ENCODE measurements at places on chromosomes 7 and 10. TPM values are rescaled to one million over a fixed set of nuclear protein-coding genes. Genes with fewer than 3 reads are reported as not detected.

- no peaks in the 10 kb centered on the region for H3K27me3 ChIP-seq
- peak; percentile 42 for DNase-seq
- peak overlapping the region; percentile 47 for H3K27ac ChIP-seq
- H3K4me1 ChIP-seq: peaks cover 32% of the 10 kb centered on the region
Measured at GRCh38 chr7:44990109-44991023, 9.6 kb upstream of the CCM2 start.

TMEM225B gene
- total RNA-seq: 0.52 TPM

DNA sequence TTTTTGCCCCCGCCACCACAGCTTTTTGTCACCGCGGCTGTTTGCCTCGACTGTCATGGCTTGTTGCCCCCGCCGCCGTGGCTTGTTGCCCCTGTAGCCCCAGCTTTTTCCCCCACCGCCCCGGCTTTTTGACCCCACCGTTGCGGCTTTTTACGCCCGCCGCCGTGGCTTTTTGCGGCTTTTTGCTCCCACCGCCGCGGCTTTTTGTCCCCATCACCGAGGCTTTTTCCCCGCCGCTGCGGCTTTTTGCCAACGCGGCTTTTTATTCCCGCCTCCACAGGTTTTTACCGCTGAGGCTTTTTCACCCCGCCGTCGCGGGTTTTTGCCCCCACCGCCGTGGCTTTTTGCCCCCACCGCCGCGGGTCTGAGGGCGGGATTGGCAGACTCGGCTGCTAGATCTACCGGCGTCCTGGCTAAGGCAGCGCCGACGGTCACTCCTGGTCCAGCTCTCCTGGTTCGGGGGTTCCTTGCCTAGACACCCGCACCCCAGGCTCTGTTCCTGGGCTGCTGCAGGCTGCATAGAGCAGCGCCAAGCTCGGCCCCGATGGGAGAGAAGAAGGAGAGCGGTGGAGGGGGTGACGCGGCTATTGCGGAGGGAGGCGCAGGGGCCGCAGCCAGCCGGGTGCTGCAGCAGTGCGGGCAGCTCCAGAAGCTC, 637.7 kb downstream of the ZNF716 start:
- H3K27ac ChIP-seq: no peak overlapping the region
- no peak overlapping the region for H3K4me3 ChIP-seq
- no peaks in the 10 kb centered on the region for H3K27me3 ChIP-seq
- H3K4me1 ChIP-seq: no peaks in the 10 kb centered on the region
- no peak for DNase-seq

CLEC2L gene
- not detected for total RNA-seq

DNA sequence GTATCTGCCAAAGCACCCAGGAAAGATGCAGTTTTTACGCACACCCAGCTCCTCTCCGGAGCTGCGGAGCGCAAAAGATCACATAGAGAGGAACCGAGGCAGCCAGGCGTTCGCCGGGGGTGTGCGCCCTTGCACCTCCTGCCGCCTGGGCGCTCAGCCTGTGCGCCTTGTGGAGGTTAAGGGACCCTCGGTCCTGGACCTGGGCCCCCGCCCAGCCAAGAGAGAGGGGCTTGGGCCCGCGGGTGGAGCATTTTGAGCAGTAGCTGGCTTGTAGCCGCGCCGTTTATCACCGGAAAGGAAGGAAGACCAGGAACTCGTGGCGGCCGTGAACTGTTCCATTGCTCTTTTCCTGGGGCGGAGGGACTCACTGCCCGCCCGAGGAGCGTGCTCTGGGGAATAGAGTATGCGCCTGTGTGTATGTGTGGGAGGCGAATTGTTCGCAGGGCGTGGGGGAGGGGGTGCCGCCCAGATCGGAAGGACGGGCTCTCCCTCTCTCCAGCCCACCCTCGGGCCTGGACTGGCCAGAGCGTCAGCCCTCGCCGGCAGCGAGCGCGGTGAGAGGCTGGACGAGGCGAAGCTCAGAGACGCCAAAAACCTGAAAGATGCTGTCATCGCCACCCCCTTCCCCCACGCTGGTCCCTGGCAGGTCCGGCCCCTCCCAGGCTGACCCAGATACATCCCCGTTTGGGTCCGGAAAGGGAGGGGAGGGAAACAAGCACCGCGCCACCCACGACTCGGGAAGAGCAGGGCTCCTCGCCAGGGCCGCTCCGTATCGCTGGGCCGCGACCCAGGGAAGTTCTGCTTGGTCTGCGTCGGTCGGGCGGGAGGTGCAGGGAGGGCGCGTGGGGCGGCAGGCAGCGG, 1.2 kb upstream of the WNT2 start:
- H3K4me1 ChIP-seq: peaks cover 25% of the 10 kb centered on the region
- no peaks in the 10 kb centered on the region for H3K27me3 ChIP-seq
- peak; percentile 9 for DNase-seq
- H3K36me3 ChIP-seq: no peaks in the 10 kb centered on the region
- peak overlapping the region; percentile 19 for H3K4me3 ChIP-seq
- H3K27ac ChIP-seq: no peak overlapping the region

DNA sequence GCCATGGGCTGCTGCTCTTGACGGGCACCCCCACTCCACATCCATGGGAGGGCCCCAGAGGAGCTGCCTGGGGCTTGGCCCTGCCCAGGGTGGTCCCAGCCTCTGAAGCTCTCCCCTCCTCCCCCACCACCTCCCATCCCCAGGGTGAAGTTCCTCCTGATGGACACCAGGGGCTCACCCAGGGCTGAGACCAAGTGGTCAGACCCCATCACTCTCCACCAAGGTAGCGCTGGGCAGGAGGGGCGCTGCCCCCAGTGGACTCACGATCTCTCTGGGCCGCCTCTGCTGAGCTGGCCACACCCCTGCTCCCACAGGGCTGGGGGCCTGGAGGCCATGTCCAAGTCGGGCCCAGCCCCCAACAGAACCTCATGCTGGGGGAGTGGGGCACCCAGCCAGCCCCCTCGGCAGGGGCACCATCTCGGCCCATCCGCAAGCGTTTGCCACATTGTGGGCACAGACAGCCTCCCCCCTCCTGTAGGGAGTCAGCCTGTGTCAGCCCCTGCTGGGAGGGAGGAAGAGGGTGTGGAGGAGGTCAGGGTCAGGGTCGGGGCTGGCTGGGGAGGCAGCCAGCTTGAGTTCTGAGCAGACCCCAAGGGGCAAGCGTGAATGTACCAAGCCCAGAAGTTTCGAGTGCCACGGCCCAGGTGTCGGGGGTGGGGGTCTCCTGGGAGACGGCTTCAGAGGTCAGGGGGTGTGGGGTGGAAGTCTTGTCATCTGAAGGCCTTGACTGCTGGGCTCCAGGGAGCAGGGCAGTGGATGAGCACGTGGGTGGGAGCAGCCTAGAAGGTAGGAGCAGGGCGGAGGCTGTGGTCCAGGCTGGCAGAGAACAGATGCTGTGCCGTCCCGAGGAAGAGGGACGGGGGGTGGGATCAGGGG, 2.8 kb downstream of the UPK3B start:
- no peak overlapping the region for H3K27ac ChIP-seq
- no peaks in the 10 kb centered on the region for H3K27me3 ChIP-seq
- DNase-seq: no peak
- H3K4me1 ChIP-seq: peaks cover 13% of the 10 kb centered on the region
- no peaks in the 10 kb centered on the region for H3K36me3 ChIP-seq

DNA sequence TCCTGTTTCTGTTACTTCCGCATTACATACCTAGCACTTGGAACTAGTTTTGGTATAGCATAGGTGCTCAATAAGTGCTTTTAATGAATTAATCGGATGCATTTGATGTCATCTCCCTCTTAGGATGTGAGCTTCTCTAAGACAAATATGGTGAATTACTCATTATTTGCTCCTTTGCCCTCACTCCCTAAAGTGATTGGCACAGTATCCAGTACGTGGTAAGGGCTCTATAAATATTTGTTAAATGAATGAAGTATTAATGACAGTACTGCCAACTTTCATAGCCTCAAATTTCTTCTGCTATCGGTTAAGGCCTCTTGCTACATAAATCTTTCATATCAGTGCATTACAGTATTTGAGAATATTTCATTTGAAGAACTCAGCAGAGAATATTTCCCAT, 75.9 kb upstream of the ARID5B start:
- no peak for DNase-seq
- H3K4me1 ChIP-seq: no peaks in the 10 kb centered on the region
- H3K27me3 ChIP-seq: no peaks in the 10 kb centered on the region
- no peak overlapping the region for H3K27ac ChIP-seq

FFAR4 gene
- total RNA-seq: 2.3 TPM

- no peaks in the 10 kb centered on the region for H3K4me1 ChIP-seq
- no peaks in the 10 kb centered on the region for H3K27me3 ChIP-seq
- no peak overlapping the region for H3K4me3 ChIP-seq
Measured at GRCh38 chr7:74240482-74240881, 13.7 kb downstream of the RFC2 start.

- H3K27ac ChIP-seq: no peak overlapping the region
- no peaks in the 10 kb centered on the region for H3K36me3 ChIP-seq
- H3K4me1 ChIP-seq: peaks cover 29% of the 10 kb centered on the region
- no peak for DNase-seq
Measured at GRCh38 chr7:132255115-132255797, 321.0 kb downstream of the PLXNA4 start.

TCAF2 gene
- total RNA-seq: 3.4 TPM

GRCh38 chr10:126092366-126093215, 196.2 kb downstream of the FANK1 start:
- no peaks in the 10 kb centered on the region for H3K27me3 ChIP-seq
- no peak overlapping the region for H3K4me3 ChIP-seq
- no peak overlapping the region for H3K27ac ChIP-seq
- H3K4me1 ChIP-seq: no peaks in the 10 kb centered on the region

CLRN3 gene
- total RNA-seq: 0.26 TPM

- no peak for DNase-seq
- no peak overlapping the region for H3K27ac ChIP-seq
- H3K27me3 ChIP-seq: no peaks in the 10 kb centered on the region
- no peak overlapping the region for H3K4me3 ChIP-seq
Measured at GRCh38 chr10:116201011-116201410, 72.0 kb downstream of the GFRA1 start.

GRCh38 chr7:115731796-115732471, 298.6 kb downstream of the TFEC start:
- H3K4me3 ChIP-seq: no peak overlapping the region
- no peaks in the 10 kb centered on the region for H3K4me1 ChIP-seq
- no peaks in the 10 kb centered on the region for H3K27me3 ChIP-seq
- H3K27ac ChIP-seq: no peak overlapping the region
- no peaks in the 10 kb centered on the region for H3K36me3 ChIP-seq
